ENCODE measurements at places on chromosomes 2 and 18. TPM values are rescaled to one million over a fixed set of nuclear protein-coding genes. Genes with fewer than 3 reads are reported as not detected.
A peak's percentile ranks its signal among the peaks of the same experiment; 100 is the strongest.

DCDC2C gene
- polyA plus RNA-seq = not detected

RAB6C gene
- 0.12 TPM for polyA plus RNA-seq

SIX3 gene
- 1.4 TPM for polyA plus RNA-seq

NETO1 gene
- polyA plus RNA-seq = not detected

SPP2 gene
- polyA plus RNA-seq = not detected

CAPN14 gene
- polyA plus RNA-seq = 0.08 TPM

GPR45 gene
- polyA plus RNA-seq = 0.09 TPM

PLEKHA3 gene
- polyA plus RNA-seq = 2.5 TPM

MSGN1 gene
- polyA plus RNA-seq = not detected

- H3K27ac ChIP-seq = no peak overlapping the region
- no peaks in the 10 kb centered on the region for H3K36me3 ChIP-seq
- no peak overlapping the region for H3K4me3 ChIP-seq
- no peak for DNase-seq
Observed at GRCh38 chr2:186780701-186781316, 68.2 kb downstream of the ZSWIM2 start.

- H3K27ac ChIP-seq = no peak overlapping the region
- DNase-seq = no peak
- no peaks in the 10 kb centered on the region for H3K36me3 ChIP-seq
- H3K27me3 ChIP-seq = no peaks in the 10 kb centered on the region
Observed at GRCh38 chr2:15745350-15745749, 153.7 kb downstream of the DDX1 start.

DNA sequence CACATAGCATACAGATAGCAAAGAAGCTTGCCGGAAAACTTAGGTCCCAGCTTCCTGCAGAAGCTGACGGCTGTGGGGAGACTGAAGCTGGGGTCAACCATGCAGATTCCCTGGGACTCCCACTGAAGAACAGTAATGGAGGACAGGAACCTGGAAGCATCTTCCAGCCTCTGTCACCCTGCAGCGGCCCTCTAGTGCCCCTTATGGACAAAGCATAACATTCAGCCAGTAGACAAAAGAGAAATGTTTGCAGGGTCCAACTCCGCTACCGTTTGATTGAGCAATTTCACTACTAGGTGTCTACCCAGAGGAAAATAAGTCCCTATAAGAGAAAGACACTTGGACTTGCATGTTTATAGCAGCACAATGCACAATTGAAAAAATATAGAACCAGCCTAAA is 460.6 kb downstream of the CNTNAP5 start:
- H3K4me3 ChIP-seq = no peak overlapping the region
- no peaks in the 10 kb centered on the region for H3K36me3 ChIP-seq
- H3K4me1 ChIP-seq = no peaks in the 10 kb centered on the region
- no peak overlapping the region for H3K27ac ChIP-seq

DNA sequence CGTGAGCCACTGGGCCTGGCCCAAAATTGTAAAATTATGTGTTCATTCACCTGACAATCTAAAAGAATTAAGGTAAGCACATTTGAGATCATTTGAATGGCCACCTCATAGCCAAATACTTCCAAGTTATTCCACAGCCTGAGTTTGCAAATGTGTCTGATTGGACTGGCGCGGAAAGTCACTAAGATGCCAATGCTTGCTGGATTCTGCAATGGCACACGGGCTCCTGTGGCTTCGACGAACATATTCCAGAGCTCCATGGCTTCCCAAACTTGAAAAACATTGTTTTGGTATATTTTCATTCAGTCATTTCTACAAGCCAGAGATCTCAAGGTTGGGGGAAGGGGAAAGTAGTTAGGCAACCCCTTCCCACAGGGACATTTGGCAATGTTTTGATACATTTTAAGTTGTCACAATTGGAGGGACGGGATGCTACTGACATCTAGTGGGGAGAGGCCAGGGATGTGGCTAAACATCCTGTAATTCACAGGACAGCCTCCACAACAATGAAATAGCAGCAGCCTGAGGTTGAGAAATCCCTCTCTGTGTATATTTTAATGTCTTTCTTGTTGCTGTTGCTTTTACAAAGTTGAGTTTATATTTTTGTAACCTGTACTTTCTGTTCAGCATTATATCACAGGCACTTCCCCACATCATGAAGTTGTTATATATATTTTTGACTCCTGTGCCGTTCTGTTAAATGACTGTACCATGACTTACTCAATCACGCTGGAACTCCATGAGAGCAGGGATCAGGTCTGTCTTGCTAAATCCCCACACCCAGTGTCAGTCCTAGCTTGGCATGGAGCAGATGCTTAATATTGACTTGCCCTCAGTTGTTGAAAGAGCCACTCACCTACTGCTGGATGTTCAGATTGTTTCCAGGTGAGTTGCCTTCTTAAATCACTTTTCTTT is 56.9 kb downstream of the COL4A4 start:
- H3K36me3 ChIP-seq = no peaks in the 10 kb centered on the region
- no peaks in the 10 kb centered on the region for H3K27me3 ChIP-seq
- H3K4me3 ChIP-seq = no peak overlapping the region
- peaks cover 4% of the 10 kb centered on the region for H3K4me1 ChIP-seq

DNA sequence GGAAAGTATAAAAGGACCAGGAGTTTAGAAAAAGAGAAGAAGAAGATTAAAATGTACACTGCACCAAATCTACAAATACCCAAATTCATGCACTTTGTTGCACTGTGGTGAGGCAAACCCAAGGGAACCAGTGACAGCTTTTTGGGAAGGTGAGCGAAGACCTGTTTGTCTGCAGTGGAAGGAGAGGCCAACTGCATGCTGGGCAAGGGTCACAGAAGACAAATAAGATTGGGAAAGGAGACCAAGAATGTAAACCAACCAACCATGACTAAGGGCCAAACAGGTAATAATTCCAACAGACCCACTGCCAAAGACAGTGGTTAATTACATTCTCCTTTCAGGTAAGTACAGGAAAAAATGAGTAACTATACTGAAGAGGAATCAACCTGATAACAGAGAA is 202.8 kb downstream of the STK39 start:
- no peaks in the 10 kb centered on the region for H3K36me3 ChIP-seq
- H3K4me1 ChIP-seq = no peaks in the 10 kb centered on the region
- no peaks in the 10 kb centered on the region for H3K27me3 ChIP-seq
- H3K27ac ChIP-seq = no peak overlapping the region
- no peak overlapping the region for H3K4me3 ChIP-seq

DNA sequence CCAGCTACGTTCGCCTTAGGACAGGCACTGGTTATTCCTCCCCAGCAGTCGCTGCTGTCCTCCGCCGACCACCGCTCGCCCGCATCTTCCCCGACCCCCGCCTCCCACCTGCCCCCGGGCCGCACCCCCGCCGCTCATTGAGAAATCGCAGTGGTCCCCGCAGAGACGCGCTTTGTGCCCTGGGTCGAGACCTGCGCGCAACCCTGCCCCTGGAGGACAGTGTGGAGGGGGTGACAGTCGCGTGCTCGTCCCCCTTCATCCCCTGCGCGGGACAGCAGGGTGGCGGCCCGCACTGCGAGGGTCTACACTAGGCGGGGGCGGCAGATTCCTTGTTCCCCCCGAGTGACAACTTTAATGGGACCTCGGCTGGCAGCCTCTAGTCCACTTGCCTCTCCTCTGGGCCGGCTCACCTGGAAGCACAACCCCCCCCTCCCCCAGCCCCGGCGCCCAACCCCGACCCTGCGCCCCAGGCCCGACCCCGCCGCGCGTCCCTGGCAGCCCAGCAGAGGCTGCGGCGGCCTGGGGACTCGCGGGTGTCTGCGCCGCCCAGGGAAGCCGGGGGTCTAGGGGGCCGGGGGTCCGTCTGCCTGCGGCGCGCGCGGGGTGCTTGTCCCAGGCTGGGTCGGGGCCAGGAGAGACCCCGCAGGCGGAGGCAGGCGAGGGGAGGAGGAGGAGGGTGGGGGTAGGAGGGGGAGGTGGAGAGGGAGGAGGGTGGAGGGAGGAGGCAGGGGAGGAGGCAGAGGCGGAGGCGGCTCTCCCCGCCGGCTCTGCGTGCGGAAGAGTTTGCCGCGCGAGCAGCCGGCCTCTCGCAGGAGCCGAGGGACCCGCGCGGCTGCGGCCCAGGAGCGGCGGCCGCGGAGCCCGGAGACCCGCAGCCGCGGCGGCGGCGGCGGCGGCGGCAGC is at the start of gene NPAS2:
TSS of gene NPAS2 (plus strand) at position 770 of the 903 bp plus-strand sequence. CDS start 84,616 bp downstream, outside the sequence.
- H3K27ac ChIP-seq = peak within 1 kb of the TSS; percentile 83
- H3K4me3 ChIP-seq = peak within 1 kb of the TSS; percentile 59
- peaks cover 39% of the 10 kb centered on the region for H3K4me1 ChIP-seq
- H3K27me3 ChIP-seq = no peaks in the 10 kb centered on the region

- H3K27me3 ChIP-seq = no peaks in the 10 kb centered on the region
- H3K36me3 ChIP-seq = no peaks in the 10 kb centered on the region
- DNase-seq = peak; percentile 39
- H3K4me3 ChIP-seq = no peak overlapping the region
- no peaks in the 10 kb centered on the region for H3K4me1 ChIP-seq
Observed at GRCh38 chr18:57210107-57210715, 63.3 kb downstream of the BOD1L2 start.

DNA sequence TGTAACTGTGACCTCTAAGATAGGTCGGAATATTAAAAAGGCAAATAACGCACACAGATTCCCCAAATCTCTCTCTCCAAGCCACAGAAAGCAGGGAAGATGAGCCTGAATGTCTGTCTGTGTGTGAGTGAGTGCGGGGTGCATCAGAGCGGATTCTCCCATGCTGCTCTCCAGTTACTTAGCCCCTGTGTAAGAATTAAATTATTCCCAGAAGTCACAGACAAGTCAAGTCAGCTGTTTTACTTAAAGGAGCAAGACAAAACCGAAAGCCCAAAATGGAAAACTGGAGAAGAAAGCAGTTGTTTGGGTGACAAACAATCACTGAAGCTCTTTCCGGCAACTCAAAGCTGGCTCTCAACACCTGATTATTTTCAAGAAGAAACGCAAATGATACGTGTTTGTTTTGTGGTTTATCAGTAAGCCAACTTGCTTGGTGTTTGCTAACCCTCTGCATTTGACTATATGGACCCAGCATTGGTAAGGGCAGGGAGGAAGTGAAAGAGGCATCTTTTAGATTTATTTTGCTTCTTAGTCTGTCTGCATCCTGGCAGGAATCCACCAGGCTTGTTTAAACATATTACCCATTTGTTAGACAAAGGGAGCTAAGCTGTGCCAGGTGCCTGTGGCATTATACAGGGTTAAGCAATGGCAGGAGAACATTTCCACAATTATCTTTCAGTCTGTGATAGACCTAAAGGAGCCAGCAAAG is 121.5 kb upstream of the CREB1 start:
- no peak overlapping the region for H3K4me3 ChIP-seq
- H3K27me3 ChIP-seq = no peaks in the 10 kb centered on the region
- peaks cover 10% of the 10 kb centered on the region for H3K4me1 ChIP-seq
- no peak overlapping the region for H3K27ac ChIP-seq
- H3K36me3 ChIP-seq = no peaks in the 10 kb centered on the region

GRCh38 chr2:189298038-189298437 is 118.5 kb upstream of the COL5A2 start:
- no peaks in the 10 kb centered on the region for H3K4me1 ChIP-seq
- no peak overlapping the region for H3K4me3 ChIP-seq
- no peaks in the 10 kb centered on the region for H3K27me3 ChIP-seq
- H3K36me3 ChIP-seq = no peaks in the 10 kb centered on the region
- DNase-seq = no peak

DNA sequence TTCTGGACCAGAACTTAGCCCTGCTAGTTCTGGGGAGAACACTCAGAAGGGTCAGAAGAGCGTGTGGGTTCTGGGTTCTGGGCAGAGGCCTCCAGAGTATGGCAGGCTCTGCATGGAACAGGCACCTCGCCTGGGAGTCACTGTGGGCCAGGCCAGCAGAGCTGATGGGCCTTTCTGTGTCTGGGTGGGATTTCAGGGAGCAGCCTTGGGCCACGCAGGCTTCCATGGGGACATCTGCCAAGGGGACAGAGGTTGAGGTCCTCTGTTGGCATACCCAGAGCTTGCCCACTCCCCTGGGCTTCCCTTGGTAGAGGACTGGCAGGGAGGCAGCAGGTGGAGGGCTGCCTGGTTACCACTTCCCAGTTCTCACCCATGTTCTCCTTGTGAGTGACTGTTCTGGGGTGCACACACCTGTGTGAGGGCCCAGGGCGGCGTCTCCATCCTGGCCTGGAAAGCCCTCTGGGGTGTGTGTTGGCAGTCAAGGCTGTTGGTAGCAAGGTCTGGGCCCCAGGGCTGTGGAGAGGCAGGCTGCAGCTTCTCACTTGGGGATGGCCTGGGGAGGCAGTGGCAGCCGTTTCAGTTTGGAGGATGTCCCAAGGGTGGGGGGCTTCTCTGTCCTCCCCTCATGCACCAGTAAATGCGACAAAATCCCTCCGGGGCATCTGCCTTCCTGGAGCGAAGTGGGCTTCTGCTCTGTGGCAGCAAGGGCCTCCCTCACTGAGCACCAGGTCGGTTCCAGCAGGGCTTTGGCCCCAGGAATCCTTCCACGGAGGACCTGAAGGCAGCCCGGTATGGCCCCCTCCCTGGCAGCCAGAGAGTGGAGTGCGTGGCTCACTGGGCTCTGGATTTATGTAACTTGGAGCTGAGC is 74.6 kb upstream of the HDAC4 start:
- no peaks in the 10 kb centered on the region for H3K36me3 ChIP-seq
- DNase-seq = no peak
- H3K27me3 ChIP-seq = no peaks in the 10 kb centered on the region
- no peak overlapping the region for H3K27ac ChIP-seq
- no peaks in the 10 kb centered on the region for H3K4me1 ChIP-seq
- no peak overlapping the region for H3K4me3 ChIP-seq

DNA sequence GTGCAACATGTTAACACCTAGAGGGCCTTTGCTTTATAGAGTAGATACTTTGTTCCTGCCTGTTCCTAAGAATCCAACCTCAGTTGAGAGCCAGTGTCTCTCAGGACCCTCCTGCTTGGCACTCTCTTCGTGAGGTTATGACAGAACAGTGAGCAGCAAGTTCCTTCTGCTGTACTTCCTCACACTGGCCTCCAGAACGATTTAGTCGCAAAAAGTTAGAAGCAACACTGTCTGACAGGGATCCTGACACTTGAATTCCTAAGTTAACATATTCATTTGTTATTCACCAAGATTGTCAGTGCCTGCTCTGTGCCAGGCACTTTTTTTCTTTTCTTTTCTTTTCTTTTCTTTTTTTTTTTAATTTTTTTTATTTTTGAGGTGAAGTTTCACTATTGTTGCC is 57.0 kb upstream of the ITM2C start:
- no peak for DNase-seq
- H3K4me3 ChIP-seq = no peak overlapping the region
- H3K27me3 ChIP-seq = no peaks in the 10 kb centered on the region
- no peaks in the 10 kb centered on the region for H3K36me3 ChIP-seq

DNA sequence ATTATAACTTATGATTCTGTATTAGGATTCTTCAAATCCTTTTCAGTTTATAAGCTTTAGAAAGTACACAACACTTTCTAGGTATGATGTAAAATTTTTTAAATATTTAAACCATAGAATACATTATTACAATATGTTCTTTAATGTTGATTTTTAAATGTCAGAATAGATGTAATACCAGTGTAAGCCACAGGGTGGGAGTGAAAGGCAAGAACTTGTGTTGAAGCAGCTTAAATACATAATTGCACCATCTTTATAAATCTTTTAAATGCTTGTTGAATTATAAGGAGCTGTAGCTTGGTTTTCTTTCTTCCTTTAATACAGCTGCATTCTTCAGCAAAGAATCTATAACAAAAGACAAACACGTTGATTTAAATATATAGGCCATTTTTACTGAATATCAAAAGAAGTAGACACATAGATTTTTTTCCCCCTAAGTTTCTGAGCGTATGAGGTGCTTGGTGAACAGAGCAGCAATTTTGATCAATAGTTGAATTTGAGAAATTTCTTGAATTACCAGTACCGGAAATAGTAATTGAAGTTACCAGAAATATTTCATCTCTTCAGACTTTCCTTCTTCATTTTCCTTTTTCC is 63.0 kb downstream of the TANK start:
- no peak for DNase-seq
- H3K4me3 ChIP-seq = no peak overlapping the region
- H3K27me3 ChIP-seq = no peaks in the 10 kb centered on the region
- no peaks in the 10 kb centered on the region for H3K36me3 ChIP-seq
- no peak overlapping the region for H3K27ac ChIP-seq

Measured in pancreas (tissue), 10 donors.